ENCODE measurements at places on chromosomes 12 and 14.
A peak's percentile ranks its signal among the peaks of the same experiment; 100 is the strongest.

- DNase-seq = no peak
These were observed 113.7 kb upstream of the MYF6 start for GRCh38 chr12:80593766-80594165.

DNA sequence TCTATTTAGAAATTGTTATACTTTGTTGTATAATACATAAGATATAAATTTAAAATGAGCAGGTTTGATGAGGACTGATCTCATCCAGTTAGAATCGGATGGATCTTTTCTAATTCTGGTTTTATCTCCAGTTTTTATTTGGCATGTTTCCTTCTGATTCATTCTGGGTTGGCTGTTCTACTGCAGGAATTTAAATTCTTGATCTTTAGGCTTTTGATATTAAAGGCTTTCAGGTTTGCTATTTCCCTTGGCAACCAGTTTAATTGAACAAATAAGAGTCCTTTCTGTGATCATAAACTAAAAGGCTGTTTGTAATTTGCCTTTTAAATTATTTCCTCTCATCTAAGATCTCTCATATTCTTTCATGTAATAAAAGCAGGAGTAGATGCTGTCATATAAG lies 83.4 kb downstream of the PDE6H start:
- DNase-seq = no peak

- peak; percentile 43 for DNase-seq
These were observed 15.4 kb downstream of the CCDC92 start for GRCh38 chr12:123957196-123957595.

- no peak for DNase-seq
These were observed 113.0 kb downstream of the RALGAPA1 start for GRCh38 chr14:35696119-35696518.

- no peak for DNase-seq
These were observed 62.2 kb downstream of the KIF26A start for GRCh38 chr14:104200591-104200990.

DNA sequence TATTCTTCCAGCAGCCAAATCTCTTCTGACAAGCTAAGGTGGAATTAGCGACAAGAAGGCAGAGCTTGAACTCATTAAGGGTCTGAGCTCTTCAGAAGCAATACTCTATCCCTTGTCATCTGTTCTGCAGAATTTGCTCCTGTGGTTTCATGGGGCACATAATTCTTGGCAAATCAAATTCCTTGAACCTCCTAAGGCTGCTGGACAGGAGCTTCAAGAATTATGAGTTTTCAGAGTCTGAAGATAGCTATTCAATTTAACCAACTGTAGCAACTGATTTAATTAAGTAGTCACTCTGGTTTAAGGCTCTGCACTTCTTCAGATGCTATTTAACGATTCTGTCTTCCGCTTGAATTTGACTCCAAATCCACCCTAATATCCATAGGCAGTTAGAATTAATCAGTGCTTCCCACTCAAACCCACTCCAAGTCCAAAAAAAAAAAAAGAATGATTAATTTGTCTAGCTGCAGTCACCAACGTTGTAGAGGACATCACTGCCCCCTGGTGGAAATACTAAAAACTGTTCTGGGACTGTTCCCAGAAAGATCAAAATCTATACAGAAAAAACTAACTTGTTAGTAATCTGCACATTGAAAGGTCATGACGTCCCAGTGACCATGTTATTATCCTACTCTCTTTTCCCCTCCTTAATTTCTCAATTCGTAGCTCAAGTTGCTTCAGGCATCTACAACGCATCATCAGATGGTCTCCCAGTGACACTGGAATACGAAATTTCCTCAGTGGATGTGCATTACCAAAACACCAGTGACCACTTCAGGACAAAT lies 169.9 kb downstream of the KIF21A start:
- DNase-seq = no peak

- no peak for DNase-seq
These were observed 117.3 kb downstream of the NEDD1 start for GRCh38 chr12:97024393-97024792.

- DNase-seq = peak; percentile 84
These were observed 299.6 kb downstream of the PCNX1 start for GRCh38 chr14:71206766-71207371.

DNA sequence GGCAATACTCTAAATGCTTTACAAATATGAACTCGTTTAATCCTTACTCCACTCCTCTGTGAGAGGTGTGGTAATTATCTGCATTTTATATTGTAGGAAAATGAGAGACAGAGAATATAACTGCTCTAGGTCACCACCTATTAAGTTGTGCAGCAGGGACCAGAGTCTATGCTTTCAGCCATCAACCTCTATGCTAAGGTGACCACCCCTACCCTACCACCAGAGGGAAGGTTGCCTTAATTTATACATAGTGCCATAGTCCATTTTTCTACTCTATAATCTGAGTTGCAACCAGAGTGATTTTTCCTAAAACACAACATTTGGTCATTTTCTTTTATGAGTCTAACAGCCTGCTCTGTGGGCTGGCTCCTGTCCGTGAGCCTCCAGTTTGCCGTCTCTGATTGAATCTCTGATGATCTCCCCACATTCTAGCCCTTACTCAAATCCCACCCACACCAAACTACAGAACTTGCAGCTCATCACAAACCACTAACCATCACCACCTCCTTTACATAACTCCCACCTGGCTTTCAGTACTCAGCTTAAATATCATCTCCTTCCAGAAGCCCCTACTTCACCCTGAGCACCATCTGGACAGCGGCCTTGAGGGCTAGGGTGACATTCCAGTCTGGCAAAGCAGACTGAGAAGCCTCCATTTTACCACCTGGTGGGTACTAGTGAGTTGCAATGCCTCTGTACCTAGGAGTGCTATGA lies 126.6 kb downstream of the PPM1H start:
- DNase-seq = no peak

GRCh38 chr14:40204441-40205175 lies 772.4 kb upstream of the FBXO33 start:
- no peak for DNase-seq

DNA sequence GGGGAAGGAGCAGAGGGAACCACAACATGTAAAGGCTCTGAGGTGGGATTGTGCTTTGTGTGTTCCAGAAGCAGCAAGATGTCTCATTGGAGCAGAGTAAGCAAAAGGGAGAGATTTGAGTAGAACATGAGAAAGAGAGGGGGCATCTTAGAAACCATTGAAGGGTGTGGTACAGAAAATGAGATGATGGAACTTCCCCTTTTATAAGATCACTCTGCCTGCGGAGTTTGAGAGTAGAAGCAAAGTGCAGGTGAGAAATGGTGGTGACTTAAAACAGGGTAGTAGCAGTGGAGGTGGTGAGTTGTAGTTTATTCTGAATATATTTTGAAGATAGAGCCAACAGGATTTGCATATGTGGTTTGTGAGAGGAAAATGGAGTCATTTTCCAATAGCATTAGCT lies 56.0 kb downstream of the FBXO34 start:
- DNase-seq = no peak

- peak; percentile 89 for DNase-seq
These were observed 683 bp downstream of the CIPC start for GRCh38 chr14:77098529-77099353.

- DNase-seq = no peak
These were observed 184.9 kb upstream of the SSTR1 start for GRCh38 chr14:38022775-38023174.
